ENCODE measurements at places on chromosomes 6 and 20.
A peak's percentile ranks its signal among the peaks of the same experiment; 100 is the strongest.

GRCh38 chr6:135901774-135902524, 50.4 kb downstream of the PDE7B start:
- DNase-seq: no peak

DNA sequence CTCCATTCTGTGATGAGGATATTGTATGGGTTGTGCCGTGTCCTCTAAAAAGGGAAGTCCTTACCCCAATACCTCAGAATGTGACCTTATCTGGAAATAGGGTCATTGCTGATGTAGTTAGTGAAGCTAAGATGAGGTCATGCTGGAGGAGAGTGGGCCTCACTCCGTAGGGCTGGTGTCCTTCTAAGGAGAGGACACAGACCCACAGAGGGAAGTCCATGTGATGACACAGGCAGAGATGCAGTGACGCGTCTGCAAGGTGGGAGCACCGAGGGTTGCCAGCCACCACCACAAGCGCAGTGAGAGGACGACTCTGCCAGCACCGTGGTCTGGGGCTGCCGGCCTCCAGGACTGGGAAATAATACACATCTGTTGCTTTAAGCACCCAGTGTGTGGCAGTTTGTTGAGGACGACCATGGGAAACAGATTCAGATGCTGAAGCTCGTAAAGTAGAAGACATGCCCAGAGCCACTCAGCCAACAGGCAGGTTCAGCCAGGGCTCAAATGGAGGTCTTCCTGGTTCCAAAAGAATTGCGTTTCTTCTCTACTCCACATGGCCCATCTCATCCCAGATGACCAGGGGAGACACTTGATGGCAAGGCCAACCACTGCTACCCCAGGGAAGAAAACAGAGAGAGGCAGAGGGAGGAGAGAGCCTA, 59.2 kb upstream of the DUSP22 start:
- no peak for DNase-seq

DNA sequence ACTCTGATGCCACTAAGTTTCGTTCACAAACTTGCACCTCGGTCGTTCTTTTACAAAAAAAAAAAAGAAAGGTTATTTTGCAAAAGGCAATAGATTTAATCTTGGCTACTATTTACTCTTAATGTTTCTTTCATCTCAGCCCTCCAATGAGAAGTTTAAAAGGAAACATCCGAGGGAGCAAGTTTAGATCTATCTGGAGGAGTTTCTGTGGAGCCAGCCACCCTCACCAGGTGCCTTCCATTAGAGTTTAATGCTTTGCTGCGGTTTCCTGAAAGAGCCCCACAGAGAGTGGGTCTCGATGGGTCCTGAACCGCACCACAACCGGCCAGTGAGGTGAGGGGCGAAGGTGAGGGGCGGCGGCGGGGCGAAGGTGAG, 632 bp downstream of the PRKN start:
- no peak for DNase-seq

GRCh38 chr6:130018744-130019325, 454 bp downstream of the L3MBTL3 start:
- peak; percentile 4 for DNase-seq

GRCh38 chr20:1841554-1842140, 53.6 kb upstream of the SIRPA start:
- no peak for DNase-seq

- no peak for DNase-seq
Measured at GRCh38 chr6:71619836-71620235, 266.5 kb upstream of the RIMS1 start.

GRCh38 chr20:44137266-44137801, 49.7 kb downstream of the JPH2 start:
- no peak for DNase-seq

DNA sequence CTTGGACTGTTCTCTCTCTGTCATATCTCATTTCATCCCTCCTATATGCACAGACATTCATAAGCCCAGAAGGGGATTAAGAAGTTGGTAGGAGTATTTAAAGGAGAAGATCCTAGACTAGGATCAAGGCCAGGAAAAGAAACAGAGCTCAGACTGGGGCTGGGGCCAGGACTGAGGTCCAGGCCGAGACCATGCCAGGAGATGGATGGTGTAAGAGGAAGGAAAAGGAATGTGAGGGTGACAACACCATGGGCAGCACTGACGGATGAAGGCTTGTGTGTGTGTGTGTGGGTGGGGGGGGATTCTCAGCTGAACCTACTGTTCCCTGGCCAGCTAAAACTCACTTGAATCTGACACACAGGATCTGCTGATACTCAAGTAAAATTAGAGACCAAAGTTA, 182.1 kb downstream of the KIF6 start:
- DNase-seq: no peak

GRCh38 chr6:142030115-142030619, 102.6 kb upstream of the GJE1 start:
- no peak for DNase-seq

DNA sequence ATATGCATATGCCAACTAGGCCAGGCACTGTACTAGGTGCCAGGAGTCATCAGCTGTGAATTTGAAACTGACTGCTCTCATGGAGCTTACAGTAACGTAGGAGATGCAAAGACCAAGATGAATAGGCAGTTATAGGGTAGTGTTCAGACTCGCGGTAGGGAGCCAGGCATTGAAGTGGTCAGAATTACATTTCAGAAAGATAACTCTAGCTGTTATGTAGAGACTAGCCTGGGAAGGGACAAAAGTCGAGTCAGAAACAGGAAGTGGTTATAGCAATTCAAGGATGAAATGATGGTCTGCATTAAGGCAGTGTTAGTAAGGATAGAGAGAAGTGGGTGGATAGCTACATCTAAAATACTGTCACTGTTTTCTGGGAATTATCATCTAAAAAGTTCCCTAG, 56.6 kb downstream of the PCMT1 start:
- no peak for DNase-seq

DNA sequence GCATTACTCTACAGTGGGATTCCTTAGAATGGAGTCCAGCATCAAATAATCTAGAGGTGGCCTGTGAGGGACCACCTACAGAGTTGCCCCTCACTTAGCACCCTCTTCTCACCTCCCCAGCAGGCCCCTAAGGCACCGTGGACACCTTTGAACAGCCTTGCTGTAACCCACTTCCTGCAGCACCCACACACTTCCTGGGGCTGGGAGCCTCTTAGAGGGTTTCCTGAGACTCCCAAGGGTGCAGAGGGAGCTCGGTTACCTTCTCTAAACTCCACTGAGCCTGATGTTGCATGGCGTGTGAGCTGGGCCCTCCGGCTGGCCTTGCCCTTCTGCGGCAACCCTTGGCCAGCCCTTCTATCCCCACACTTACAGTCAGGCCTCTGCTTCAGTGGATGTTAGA, 7.3 kb upstream of the SIRPG start:
- no peak for DNase-seq

DNA sequence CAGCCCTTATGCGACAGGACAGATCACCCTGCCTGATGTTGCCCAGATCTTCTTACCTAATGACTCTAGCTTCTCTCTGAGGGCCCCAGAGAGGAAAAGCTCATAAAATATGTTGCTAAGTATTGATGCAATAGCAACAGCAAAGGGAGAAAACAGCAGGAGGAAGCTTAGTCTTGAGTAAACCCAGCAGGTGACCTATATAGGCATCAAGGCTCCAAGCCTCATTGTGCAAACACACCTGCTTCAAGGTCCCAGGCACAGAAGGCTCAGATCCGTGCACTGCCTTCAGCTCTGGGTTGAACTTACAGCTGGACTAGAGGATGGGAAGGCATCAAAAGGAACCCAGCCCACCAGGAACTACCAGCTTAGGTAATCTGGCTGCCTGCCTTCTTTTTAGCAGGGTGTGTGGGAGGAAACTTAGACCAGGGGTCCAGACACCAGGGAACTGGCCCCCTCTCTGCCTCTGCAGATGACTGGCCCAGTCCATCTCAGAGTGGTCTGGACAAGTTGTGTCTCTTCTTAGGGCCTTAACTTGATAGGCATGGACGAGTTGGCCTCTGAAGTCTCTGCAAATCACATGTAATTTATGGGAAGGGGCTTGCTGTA, 34.4 kb downstream of the TGM3 start:
- no peak for DNase-seq

- DNase-seq: peak; percentile 77
Measured at GRCh38 chr6:42050297-42051267, at the start of gene TAF8. Gene TAF8, plus strand, starts transcription at chr6:42050524. Its CDS starts 18 bp downstream, at chr6:42050542.

DNA sequence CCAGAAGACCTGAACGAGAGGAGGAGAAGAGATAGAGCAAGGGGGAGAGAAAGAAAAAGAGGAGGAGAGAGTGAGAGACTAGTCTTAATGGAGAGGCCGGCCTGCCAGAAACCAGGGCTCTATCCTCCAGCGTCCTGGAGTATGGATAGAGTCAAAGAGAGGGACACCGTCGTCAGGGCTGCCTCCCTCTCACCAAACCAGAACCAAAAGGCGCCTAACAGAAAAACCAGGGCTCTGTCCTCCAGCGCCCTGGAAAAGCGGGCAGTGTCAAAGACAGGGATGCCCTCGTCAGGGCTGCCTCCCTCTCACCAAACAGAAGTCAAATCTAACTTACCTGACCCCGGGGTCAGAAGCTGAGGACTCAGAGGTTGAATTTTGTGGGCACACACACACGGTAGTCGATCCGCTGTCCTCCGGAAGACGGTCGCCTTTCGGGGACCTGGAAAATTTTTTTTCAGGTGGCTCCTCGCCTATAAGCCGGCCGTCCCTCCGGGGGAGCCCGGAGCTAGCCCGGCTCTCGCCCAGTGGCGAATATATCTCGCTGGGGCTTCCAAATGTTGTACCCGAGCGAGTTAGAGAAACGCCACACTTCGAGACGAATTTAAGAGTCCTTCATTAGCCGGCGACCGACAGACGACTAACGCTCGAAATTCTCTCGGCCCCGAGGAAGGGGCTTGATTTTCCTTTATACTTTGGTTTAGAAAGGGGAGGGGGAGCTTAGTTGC, 148.2 kb downstream of the TRIM27 start:
- DNase-seq: no peak

- no peak for DNase-seq
Measured at GRCh38 chr6:50655848-50656453, 57.4 kb upstream of the TFAP2D start.

DNA sequence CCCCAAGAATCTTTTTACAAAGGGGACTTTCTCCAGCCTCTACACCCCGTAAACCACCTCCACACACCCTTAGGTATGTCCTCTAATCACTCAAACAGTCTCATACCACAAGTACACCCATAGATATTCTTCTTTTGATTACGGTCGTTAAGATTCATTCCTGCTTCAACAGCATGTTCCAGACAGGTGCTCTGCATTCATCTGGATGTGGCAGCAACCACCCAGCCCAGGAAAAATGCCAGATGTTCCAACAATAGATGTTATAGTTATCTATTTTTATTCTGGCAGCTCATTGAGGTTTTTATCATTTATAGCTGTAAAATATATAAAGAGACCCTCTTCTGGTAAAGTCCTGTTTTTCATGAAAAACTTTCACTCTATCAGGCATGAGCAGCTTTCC, 60.7 kb downstream of the SIM1 start:
- DNase-seq: no peak

DNA sequence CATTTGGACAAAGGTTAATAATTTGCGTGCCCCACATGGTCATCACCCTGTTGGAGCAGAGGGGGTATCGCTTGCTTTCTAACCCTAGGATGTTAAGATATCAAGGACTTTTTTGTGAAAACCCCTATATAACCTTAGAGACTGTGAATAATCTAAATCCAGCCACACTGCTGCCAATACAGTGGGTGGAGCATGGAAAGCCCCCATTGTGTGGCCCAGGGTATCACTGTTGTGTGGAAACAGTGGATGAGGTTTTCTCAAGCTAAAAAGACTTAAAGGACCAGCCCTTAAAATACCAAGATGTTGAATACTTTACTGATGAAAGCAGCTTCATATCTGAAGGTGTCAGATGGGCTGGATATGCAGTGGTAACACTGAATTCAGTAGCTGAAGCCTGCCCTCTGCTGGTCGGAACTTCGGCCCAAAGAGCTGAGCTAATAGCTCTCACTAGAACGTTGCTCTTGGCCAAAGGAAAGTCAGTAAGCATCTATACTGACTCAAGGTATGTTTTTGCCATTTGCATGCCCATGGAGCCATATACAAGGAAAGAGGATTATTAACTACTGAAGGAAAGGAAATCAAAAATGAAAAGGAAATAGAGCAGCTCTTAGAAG, 695.2 kb downstream of the PHF3 start:
- DNase-seq: no peak

DNA sequence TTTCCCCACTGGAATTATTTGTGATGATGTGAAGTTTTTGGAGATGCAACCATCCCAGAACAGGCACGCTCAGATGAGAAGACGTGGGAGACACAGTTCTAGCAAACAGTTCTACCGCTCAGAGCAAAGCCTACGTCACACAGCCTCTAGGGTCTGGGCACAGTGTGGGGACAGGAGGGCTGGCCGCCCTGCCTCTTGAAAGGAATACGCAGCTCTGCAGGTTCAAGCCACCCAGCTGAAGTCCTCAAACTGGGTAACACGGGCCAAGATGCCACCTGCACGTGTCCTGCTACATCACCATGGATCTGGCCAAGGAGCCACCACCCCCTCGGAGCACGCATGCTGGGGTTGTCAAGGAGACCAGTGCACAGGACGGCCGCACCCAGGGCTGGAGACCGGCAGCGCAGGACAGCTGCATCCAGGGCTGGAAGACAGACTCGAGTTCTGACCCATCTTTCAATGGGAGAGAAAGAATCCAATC, 75.0 kb downstream of the NOL4L start:
- no peak for DNase-seq

DNA sequence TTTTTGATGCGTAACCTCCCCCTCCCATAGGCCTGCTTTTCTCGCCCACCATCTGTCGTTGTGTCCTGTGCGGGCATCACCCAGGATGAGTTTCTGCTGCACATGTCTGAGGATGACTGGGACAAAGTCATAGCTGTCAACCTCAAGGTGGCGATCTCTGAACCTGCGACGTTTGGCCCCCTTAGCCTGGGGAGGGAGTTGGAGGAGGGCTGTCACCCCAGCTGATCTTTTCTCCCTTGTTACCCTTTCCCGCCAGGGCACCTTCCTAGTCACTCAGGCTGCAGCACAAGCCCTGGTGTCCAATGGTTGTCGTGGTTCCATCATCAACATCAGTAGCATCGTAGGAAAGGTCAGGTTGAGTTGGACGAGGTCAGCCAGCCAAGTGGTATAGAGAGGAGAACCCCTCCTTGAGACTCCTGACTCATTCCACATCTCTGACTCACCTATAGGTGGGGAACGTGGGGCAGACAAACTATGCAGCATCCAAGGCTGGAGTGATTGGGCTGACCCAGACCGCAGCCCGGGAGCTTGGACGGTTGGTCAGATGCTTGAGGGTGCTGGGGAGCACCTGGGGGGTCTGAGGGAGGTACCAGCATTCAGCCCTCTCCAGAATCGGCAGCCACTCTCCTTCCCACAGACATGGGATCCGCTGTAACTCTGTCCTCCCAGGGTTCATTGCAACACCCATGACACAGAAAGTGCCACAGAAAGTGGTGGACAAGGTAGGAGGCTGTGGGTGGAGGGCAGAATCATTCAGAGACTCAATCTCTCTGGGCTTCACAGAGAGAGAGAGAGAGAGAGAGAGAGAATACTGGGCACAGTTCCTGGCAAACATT, 954 bp downstream of the HSD17B8 start:
- no peak for DNase-seq

GRCh38 chr6:141451181-141451510, 681.6 kb upstream of the GJE1 start:
- DNase-seq: no peak

DNA sequence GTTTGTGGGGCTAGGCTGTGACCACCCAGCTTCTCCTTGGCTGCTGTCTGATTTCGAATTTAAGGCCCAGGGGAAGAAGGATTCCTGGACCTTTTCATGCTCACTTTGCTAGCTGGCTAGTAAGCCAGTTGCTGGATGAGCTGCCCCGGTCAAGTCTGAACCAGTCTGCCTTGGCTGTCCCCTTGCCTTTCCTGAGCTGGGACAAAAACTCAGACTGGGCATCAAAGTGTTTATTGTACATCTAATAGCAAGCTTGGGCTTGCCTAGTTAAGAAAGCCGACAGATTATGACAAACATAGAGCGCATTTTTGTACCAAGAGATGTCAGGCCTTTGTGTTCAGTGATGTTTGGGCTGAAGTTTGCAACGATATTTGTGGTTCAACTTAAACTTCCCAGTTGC, 750 bp upstream of the PAK5 start:
- no peak for DNase-seq

All from stimulated activated CD8-positive, alpha-beta memory T cell treated with anti-CD3 and anti-CD28 coated beads, Interleukin-15, amount 100 ng/mL, for 24 hours (primary cell).